EH (cell line): ENCODE measurements at places on chromosomes 3 and 15.

- no peak for DNase-seq
Measured at GRCh38 chr3:117129516-117129915, 419.9 kb downstream of the TUSC7 start.

DNA sequence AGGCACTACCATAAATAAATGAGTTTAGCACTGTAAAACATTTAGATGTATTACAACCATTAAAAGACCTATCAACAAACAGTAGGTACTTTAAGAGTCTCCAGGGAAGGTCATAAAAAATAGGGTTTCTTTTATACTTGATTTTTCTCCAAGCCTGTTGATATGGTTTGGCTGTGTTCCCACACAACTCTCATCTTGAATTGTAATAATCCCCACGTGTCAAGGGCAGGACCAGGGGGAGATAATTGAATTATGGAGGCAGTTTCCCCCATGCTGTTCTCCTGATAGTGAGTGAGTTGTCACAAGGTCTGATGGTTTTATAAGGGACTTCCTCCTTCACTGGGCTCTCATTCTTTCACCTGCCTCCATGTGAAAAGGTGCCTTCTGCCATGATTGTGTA lies 468.9 kb upstream of the UBE2E2 start:
- DNase-seq: no peak

GRCh38 chr15:37819191-37819590 lies 115.2 kb upstream of the TMCO5A start:
- peak; percentile 44 for DNase-seq

GRCh38 chr3:48636149-48636655 lies 941 bp upstream of the SLC26A6 start:
- peak; percentile 23 for DNase-seq

GRCh38 chr3:139302084-139302800 lies 41.6 kb upstream of the MRPS22 start:
- DNase-seq: peak; percentile 100

GRCh38 chr3:149180057-149180573 lies 41.5 kb downstream of the CP start:
- peak; percentile 99 for DNase-seq

DNA sequence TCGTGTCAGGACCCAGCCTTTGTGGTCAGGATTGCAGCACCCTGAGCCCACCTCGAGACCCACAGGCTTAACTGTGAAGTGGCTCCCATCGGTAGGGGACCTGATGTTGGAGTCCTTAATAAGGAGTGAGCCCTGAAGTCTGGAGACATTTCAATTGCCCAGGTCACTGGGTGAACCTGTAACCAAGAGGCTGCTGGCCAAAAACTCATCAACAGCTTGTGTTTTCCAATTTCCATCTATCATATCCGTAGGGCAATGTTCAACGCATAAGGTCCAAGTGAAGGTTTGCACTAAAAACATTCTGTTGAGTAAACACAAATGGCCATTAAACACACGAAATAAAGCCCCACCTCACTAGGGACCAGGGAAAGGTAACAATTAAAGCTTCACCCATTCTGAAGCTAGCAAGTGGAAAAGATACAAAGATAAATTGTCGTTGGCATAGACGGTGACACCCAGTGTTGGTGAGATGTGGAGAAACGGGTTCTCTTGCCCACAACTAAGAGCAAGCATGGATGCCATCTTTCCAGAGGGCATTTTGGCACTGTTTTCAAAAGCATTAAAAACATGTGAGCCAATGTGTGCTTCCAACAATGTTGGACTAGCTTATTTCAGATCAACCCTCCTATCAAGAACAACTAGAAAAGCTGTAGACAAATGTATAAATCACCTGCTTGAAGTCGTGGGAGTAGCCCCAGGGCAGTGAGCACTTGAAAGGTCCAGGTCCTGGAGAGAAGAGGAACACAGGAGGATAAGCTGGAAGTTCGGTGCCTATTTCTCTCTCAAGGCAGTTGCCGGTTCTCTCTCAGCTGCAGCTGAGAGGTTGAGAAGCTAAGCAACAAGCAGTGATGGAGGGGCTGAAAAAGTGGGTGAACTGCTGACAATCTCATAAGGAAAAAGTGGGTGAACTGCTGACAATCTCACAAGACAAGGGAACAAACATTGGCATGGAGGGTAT lies 56.3 kb upstream of the PCSK6 start:
- DNase-seq: no peak

DNA sequence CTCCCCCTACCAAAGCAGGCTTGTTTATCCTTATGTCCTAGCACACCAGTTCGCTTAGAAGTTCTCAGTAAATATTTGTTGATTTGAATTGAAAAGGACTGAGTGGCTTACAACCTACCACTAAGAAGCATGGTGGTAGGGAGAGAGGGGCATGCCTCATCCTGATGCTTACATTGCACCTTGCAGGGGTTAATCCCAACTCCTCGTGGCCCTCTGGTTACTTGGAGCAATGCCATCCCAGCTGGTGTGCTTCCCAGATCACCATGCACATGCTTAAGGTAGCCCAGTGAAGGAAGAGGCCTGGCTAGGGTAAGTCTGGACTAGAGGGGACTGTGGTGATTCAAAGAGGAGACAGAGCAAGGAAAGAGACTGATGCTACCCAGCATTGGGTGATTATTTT lies 253.3 kb downstream of the CLSTN2 start:
- no peak for DNase-seq

DNA sequence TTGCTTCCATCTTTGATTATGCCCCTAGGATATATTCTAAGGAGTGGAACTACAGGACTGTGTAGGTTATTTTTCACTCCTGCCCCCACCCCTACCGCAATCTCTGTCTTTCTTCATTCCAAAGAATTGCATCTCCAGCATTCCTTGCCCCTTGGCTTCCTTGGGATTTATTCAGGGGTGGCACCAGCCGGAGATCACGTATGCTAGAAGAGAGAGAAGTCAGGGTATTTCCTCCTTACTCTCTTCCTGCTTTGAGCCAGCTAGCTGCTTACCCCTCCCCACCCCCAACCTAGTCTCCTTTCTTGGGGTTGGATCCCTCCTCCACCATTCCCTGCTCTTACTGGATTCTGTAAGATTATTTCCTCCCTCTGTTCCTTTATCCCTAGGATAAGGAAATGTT lies 35.0 kb upstream of the DENND4A start:
- DNase-seq: peak; percentile 20

GRCh38 chr3:149437710-149438109 lies 36.8 kb upstream of the TM4SF4 start:
- no peak for DNase-seq

DNA sequence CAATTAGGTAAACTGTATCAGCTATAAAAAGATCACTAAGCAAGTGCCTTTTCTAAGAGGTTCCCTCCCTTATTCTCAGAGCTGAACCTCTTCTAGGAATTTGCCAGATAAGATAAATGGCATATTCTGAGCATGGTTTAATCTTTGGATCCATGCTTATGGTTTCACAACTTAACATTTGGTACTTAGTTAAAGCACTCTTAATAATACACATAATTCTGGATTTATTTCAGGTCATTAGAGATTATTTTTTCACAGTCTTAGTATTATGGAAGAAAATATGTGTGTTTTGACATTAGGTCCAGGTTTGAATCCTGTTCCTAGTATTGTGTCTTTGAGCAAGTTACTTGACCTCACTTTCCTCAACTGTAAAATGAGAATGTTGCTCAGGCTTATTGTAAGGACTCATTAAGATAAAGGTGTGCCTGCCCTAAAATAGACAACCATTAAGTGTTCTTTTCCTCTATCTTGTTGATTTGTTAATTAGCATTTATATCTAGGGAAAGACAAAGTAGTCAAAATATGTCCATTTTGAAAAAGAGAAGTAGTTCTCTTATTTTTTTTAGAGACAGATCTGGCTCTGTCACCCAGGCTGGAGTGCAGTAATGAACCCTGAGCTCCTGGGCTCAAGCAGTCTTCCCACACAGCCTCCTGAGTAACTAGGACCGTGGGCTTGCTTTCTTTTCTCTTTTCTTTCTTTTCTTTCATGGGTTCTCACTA lies 43.4 kb downstream of the TSC22D2 start:
- no peak for DNase-seq

DNA sequence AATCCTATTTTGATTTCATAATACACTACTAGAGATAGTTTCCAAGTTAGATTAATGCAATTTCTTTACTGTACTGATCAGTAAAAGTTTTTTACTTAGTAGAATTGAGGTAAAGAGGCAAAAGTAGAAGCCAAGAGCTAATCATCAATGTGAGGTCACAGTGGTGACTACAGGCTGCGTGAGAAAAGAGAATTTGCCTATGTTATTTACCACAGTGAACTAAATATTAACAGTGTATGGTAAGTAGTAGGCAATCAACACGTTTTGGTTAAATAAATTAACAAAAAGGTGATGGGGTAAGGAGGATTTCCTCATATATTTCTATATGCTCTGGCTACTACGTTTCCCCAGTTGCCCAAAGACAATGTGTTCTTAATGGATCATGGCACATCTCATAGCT lies 202.2 kb upstream of the CMC1 start:
- no peak for DNase-seq

DNA sequence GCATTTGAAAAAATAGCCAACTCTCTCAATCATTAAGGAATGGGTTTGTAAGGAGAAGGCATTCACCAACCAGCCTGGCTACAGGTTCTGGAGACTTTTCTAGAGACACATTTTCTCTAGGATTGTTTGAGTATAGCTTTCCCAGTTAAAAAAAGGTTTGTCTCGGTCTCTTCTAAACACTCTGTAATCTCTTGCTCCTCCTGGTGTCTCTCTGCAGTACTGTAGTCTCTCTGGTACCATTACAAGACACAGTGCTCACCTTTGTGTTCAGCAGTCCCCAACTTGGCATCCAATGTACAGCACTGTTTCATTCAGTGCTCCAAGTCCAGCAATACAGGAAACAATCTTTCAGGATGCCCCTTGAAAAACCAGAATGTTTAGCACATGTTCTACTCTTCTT lies 534.4 kb downstream of the ZNF385D start:
- DNase-seq: peak; percentile 32

- DNase-seq: no peak
Measured at GRCh38 chr3:126310816-126311215, 46.4 kb downstream of the KLF15 start.

DNA sequence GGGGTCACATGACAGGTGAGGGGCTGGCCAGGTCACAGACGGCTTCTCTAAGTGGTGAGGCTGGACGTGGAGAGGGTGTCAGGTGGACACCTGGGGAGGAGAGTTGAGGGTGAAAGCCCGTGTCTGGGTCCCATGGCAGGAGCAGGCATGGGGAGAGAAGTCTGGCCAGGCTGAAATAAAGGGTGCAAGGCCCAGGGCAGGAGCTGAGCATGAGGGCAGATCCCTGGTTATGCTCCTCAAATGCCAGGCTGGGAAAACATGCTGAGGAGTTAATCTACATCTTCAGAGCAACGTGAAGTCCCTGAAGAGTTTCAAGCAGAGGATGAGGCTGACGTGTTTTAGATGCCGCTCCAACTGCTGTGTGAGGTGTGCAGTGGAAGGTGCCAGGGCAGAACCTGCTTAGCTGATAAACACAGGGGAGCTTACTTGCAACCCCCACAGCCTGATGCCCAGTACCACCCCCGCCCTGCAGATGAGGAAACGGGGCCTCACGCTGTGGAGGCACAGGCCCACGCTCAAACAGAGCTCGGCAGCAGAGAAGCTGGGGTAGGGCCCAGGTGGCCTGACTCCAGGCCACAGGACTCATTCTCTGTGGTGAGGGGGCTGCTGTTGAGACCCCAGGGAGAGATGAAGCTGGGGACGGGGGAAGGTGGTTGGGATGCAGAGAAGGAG lies 40.5 kb downstream of the HCN4 start:
- DNase-seq: no peak

GRCh38 chr3:8164145-8164544 lies 337.5 kb upstream of the LMCD1 start:
- DNase-seq: no peak

DNA sequence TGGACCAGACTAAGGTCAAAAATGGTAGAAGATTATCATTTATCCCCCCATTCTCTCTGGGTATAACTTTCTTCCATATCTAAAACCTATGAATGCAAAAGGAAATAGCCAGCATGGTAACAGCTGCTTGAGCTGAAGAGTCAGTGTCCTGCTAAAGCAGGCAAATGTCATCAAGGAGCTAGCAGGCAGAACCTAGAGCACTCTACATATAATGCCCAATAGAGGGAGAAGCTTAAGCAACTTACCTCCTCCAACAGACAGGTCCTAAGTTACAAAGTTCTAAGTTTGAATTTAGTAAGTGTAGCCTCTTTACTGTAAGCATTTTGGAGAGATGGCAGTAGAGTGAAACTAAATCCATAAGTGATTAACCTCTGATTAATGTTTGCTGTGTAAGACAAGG lies 7.7 kb downstream of the RAF1 start:
- peak; percentile 22 for DNase-seq

DNA sequence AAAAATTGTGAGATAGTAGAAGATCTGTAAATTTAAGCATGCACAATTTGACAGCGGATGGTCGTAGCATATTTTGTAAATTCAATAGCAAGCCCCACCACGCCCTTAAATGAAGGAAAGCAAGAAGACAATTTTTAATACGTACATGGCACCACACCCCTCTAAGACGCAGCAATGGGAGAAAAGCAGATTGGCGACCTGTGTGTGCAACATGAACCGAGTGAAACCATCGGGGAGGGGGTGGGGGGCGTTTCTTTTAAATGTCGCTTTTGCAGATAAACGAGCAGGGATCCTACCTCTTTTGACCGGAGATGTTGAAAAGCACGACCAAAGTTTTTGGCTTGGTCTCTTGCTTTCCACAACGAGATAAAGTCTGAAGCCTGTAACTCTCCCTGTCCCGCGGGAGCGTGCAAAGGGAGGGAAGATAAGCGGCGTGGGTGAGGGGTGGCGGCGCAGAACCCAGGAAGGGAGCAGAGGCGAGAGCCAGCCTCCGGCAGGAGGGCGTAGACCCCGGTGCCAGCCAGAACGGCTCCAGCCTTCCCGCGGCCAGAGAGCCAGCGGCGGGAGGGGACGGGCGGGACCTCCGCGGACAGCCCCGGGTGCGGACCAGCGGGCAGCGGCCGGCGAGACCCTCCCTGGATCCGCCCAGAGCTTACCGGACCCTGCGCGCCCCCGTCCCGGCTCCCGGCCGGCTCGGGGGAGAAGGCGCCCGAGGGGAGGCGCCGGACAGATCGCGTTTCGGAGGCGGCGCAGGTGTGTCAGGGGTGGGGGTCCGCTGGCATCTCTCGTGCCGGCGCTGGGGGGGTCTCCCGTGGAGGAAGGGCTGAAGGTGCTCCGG lies at the start of gene CHL1:
CHL1 (plus strand) TSS at position 453 of the 838 bp plus-strand sequence. CDS start 123,014 bp downstream, outside the sequence.
- no peak for DNase-seq

DNA sequence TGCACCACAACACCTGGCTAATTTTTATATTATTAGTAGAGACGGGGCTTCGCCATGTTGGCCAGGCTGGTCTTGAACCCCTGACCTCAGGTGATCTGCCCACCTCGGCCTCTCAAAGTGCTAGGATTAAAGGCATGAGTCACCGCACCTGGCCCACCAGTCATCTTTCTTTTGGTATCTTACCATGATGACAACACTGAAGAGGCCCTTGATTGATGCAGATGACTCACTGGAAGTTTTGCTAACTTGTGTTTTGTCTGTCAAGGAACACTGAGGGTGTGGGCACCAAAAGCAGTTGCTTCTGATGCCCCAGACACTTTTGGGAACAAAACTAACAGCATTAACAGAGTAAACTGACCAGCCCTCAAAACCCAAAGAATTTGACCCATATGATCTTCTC lies 88.3 kb downstream of the MYO5A start:
- DNase-seq: peak; percentile 31

DNA sequence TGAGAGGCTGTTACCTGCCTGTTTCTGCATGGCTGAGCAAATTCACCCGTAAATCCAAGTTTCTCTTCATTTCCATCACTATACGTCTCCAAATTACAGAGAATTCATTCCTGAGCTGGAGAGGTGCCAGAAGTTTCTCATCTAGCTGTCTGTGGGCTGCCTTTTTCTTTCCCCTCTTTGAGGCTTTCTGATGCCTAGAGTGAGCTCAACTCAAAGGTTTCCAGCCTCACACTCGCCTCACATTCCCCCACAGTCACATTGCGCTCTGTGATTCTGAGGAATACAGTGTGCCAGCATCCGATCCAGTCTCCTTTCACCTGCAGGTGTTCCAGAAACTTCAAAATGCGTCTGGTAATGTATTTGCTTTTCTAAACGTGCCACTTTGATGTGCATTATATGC lies 267.2 kb downstream of the MFSD1 start:
- no peak for DNase-seq
